ENCODE measurements at places on chromosomes 2 and 18.

DNA sequence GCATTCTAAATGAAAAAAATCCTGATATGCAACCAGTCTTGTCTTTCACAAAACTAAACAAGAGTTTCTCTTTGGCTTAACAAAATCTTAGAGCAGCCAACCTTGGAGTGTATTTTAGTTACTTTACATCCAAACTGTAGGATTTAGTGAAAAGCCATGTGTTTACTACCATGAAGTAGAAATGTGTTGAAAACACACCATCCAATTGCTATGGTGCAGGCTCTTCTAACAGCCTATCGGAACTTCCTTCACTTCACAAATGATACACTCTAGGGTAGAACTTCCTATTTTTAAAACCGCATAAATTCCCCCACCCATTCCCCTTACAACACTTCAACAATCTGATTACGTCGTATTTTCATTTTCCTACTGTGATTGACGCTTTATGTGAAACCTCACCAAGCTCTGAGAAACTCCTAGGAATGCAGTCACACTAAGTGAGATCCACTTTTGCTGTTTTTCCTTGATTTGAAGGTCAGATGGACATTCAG, 74.4 kb upstream of the MAP4K4 start:
- DNase-seq = peak; percentile 96

GRCh38 chr2:45178359-45178758, 169.1 kb upstream of the SIX2 start:
- no peak for DNase-seq

DNA sequence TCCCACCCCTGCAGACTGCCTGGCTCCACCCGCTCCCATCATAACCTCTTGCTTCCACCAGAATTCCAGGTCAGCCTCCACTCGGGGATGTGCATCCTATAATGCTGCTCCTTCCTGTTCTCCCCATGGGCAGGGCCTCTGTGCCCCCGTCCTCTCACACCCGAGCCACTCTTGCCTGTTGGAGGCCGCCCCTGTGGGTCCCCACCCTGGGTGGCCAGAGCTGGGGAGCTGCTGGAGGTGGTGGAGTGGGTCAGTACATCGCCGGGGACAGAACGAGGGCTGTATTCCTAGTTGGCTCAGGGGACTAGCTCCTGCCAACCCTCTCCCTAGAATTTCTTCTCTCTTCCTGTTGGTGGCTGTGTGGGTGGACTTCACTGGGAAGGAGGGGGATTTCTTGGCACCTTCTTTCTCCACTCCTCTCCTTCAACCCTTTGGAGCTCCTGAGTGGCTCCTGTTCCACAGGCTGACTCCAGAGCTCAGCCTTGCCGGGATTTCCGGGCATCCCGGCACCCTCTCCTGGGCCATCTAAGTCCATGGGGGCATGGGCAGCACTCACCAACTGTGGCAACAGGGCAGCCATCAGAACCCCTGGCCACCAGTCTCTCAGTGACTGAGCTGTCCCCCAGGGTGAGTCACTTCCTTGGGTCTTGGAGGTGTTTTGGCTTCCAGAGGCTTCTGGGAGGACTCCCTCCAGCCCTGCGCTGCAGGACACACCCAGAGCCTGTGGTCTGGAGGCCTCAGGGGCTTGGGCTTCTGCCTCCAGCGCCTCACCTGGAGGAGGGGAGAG, 88.2 kb upstream of the MCFD2 start:
- no peak for DNase-seq

GRCh38 chr18:11850821-11851145, 430 bp upstream of the CHMP1B start:
- DNase-seq = peak; percentile 47

DNA sequence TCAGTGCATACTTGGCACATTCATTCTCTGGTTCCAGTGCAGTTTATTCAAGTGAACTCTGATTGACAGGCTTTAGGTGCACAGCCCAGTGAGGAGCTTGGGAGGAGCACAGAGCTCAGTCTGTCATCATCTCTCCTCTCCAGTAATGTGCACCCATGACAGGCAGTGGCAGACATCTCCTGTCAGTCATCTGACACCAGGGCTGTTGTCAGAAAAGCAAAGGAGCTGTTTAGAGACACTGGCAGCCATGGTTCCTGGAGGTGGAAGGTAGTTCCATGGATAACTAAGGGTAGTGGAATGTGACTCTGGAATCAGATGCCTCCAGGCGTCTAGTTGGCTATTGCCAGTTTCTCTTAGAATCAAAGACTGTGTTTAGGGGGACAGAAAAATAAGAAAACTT, 308.8 kb downstream of the DCDC2C start:
- DNase-seq = no peak

DNA sequence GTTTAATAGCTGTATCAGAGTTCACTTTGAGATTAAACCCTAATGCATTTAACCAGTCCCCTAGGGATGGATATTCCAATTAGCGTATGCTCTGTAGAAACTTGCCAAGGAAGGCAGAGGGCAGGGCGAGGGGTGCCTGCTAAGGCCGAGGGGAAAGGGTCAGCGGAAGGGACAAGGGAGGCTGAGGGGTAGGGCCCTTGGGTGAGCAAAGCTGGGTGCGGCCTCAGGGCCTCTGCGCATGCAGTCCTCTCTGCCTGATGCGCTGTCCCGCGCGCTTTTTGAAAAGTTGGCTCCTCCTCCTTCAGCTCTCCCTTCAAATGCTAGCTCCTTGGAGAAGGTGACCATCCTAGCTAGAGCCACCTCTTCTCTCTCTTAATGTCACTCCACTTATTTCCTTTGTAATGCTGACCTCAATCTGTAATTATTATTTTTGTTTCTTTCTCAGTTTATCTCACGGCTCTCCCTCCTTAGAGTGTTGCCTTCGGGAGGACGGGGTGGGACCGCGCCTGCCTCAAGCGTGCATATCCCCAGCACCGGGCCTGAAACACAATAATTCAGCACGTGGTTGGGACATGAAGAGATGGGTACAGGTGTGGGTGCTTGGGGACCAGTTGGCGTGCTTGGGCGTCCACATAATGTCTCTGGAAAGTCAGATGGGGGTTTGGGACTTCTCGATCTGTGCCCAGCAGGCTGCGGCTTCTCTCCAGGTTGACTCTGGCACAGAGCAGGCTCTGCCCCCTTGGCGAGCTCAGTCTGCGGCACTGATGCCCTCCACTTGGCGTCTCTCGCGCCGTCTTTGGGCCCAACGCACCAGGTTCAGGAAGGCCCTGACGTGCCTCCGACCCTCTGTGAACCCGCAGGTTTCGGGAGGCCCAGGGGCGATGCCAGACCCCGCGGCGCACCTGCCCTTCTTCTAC, 10.0 kb downstream of the ZAP70 start:
- no peak for DNase-seq

GRCh38 chr18:76619621-76620315, 124.7 kb upstream of the ZNF516 start:
- peak; percentile 76 for DNase-seq

GRCh38 chr2:161030260-161031063, 129.8 kb upstream of the TANK start:
- DNase-seq = no peak

DNA sequence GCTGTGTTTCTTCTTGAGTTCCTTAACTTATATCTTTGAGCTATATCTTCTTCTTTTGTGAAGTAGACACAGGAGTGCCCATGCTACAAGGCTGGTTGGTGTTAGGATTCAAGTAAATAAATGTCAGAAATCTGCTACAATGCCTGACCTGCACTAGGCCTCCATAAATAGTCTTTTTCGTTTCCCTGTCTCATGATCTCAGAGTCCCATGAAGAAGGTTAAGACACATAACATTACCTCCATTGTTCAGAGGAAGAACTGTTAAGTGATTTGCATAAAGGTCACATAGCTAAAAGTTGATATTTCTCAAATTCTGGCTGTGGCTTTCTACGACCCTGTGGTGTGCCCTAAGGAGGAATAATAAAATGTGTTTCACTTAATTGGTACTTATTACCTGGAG, 228.4 kb downstream of the KCNS3 start:
- DNase-seq = no peak

DNA sequence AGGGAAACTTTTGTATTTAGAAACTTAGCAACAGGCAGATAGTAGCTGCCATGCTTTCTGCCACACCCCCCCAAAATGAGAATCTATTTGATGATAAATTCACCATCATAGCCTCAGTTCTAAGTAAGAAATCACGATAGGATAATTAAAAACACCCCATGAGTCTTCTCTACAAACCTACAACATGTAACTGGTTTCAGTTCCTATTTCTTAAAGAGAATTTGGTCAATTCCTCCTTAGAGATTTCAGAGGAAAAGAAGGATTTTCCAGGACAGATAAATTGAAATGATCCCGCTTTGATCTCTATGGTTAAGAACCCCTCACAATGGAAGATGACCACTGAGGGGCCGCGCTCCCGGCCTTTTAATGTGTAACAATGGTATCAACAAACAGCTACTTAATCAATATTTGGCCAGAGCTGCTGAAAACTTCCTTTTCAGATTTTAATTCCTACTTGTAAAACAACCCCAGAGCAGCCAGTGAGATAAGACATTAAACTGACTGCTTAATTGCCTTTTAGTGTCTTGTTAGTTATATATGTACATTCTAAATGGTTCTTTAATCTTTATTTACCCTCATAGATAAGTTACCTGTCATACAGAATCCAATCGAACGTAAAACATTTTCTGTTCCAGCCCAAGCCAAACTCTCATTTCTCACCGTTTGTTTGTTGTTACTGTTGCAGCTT, 10.1 kb downstream of the PAX3 start:
- no peak for DNase-seq

DNA sequence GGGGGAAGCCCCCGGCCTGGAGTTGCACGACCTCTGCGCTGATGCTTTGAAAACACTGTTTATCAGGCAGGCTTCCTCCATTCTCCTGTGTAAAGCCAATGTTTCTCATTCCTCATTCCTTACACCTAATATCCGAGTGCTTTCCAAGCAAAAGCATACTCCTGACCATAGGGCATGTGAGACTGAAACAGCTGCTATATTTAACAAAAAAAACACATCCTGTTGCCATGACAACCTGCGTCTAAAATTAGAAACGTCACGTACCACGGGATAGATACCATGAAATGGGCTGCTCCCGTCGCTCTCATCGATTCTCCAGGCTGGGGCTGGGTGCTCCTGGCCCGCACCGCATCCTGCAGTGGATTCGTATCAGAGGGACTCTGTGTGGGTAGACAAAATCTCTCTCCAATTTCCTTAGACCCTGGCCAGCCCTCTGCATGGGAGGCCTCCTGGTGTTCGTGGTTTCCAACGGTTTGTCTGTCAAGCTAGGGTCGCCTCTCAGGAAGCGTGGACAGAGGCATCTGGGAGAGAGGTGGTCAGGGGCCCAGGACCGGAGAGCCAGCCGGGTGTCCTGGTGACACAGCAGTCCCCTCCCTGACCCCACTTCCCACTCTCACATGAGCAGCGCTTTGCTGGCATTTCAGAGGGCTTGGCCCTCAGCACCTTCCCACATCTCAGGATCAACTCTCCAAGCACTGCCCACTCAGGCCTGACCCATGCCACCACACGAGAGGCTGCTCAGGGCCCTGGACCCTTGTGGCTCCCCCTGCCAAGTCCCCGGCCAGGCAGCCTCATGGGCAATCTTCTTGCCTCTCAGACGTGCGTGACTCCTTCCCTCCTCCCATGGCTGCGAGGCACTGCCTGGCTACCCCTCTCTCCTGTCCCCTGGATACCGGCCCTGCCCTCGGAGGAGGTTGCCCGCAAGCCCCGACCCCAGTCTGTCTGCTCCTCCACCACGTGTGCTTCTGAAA, 268.1 kb downstream of the NDUFA10 start:
- DNase-seq = peak; percentile 85

- no peak for DNase-seq
These were observed 37.2 kb upstream of the HPCAL1 start for GRCh38 chr2:10265329-10266132.

DNA sequence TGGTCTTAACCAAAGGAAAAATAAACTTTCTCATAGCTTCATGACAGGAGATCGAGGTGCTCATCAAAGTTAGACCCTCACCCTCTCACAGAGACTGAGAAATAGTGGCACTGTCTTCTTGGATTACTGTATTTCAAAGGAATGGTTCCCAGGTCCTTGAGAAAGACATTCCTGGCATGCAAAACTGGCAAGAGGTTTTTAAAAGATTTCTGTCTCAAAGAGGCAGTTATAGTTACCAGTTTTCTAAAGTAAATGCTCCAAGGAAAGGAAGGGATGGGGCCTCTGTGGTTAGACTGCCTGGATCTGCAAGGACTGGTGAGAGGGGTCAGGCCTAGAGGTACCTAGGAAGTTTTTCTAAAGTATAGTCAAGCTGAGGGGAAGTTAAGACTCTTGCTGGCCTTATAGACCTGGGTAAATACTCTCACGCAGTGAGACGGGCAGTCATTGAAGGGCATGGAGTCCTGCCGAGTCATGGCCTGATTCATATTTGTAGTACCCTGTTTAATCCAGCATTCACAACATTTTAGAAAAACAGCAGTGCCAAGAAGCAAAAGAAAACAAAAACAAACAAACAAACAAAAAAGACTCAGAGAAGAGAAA, 226.1 kb downstream of the DOK6 start:
- no peak for DNase-seq
